T47D (cell line): ENCODE measurements at places on chromosomes 11 and 22.

GRCh38 chr22:45584121-45584570 lies 81.5 kb downstream of the FBLN1 start:
- no peak for DNase-seq

DNA sequence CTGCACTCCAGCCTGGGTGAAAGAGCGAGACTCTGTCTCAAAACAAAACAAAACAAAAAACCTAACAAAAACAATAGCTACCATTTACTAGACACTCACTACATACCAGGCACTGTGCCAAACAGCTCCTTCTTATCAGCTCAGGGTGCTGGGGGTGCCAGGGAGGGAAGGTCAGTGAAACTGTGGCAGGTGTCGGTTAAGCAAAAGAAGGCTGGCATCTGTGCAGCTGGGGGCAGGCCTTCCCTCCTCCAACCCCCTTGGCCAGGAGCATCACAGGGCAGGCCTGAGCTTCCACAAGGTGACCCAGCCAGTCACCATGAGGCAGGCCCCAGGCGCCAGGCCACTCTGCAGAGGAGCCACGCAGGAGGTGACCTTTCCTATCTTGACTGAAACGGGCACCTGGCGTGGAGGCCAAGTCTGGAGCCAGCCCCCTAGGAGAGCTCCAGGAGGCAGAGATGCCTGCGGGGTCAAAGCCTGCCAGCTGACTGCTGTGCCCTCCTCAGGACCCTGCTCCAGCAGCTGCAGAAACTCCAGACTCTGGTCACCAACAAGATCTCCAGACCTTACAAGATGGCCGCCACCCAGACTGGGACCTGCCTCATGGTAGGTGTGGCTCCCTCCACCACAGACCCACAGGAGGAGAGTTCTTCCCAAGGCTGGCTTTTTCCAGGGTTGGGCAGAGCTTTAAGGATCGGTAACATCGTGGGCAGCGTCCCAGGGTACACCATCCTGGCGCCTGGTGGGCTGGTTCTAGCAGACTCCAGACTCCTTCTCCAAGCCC lies 31.3 kb upstream of the DGKZ start:
- no peak for DNase-seq

GRCh38 chr11:126963603-126964363 lies 36.8 kb downstream of the KIRREL3 start:
- DNase-seq = no peak

- no peak for DNase-seq
Observed at GRCh38 chr11:120079750-120080610, 57.9 kb downstream of the TRIM29 start.

- no peak for DNase-seq
Observed at GRCh38 chr11:2684581-2684980, 15.2 kb downstream of the KCNQ1OT1 start.

- no peak for DNase-seq
Observed at GRCh38 chr11:60378354-60378753, at the start of gene MS4A7. Gene MS4A7 (plus strand): TSS chr11:60378532. CDS start chr11:60383142, 4,610 bp downstream.

- DNase-seq = no peak
Observed at GRCh38 chr11:57703341-57703740, 8.7 kb downstream of the MED19 start.
